ENCODE measurements at places on chromosomes 3 and 15.

GRCh38 chr15:91311986-91312385, 211.9 kb downstream of the SV2B start:
- no peak for DNase-seq

- DNase-seq, result no peak
Observed at GRCh38 chr3:129611812-129612533, 5.5 kb upstream of the PLXND1 start.

- no peak for DNase-seq
Observed at GRCh38 chr15:100901702-100902435, 17.3 kb upstream of the LRRK1 start.

GRCh38 chr15:63759752-63760151, 74.0 kb downstream of the HERC1 start:
- DNase-seq, result no peak

- DNase-seq, result no peak
Observed at GRCh38 chr15:85551221-85551832, 170.9 kb downstream of the AKAP13 start.

GRCh38 chr15:64224511-64224910, 61.7 kb upstream of the PPIB start:
- DNase-seq, result no peak

DNA sequence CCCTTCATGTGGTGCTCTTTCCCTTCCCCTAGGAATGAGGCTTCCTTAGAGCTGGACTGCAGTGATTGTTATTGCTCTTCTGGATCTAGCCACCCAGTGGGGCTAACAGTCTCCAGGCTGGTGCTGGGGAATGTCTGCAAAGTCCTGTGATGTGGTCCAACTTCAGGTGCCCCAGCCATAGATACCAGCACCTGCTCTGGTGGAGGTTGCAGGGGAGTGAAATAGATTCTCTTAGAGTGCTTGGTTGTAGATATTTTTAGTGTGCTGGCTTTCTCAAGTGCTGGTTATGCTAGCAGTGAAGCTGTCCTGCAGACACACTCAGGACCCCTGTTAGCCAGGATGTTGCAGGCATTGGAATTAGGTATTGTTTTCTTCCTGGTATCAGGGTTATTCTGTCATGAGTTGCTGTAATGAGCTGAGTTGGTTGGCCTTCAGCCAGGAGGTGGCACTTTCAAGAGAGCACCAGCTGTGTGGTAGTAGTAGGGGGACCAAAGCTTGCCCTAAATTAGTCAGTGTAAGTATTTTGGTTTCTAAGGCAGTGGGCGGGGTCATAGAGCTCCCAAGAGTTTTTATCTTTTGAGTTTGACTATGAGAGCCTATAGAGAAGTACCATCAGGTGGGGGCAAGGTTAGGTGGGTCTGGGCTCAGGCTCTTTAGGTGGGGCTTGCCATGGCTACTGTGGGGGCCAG, 317.5 kb upstream of the SGO1 start:
- DNase-seq, result no peak
